ENCODE measurements at places on chromosomes 5 and 9.

DNA sequence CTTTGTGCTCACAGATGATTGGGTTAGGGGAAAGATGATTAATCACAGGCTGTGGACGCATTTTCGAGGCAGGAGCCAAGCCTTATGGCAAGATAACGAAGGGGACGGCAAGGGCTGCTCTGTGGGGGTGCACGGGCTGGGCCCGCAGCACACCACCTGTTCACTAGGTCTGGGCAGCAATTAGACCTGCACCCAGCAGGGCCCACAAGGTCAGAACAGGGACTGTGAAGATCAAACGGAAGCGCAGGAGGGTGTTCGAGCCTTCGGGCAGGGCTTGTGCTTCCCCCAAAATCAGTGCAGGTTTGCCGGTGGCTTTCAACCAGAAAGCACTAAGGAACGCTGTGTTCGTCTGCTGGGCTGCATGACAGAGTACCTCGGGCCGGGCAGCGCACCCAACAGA is 73.7 kb downstream of the UBE2QL1 start:
- no peak for DNase-seq

GRCh38 chr5:139601429-139601828 is 40.3 kb downstream of the UBE2D2 start:
- DNase-seq = no peak

GRCh38 chr5:427415-428087 is 15.4 kb upstream of the EXOC3 start:
- DNase-seq = no peak

DNA sequence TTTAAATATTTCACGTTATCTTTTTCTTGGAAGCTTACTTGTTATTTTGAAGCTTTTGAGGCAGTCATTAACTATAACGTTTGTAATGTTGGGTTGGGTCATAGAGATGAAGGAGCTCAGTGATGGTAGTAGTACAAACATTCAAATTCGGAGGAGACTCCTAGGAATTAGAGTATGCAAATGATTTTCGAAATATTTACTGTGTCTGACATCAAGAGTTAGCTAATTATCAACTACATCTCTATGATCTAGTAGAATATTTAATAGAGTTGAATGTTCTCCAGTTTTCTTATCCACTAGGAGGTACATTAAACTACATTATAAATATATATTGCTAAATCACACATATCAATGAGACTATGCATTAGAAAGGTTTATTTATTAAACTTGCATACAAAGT is 28.8 kb upstream of the C5orf24 start:
- DNase-seq = no peak

DNA sequence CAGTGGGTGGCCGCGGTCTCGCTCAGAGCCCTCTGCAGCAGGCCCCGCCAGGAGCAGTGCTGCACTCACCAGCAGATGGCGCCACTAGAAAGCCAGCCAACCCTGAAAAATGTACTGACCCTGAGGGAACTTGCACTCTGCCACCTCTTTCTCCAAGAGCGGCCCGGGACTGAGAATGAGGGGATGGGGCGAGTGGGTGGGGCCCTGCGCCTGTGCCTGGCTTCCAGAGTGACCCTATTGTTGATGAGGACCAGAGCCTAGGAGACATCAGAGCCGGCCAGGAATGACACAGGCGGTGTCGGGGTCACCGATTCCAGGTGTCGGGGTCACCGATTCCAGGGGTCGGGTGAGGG is 2.9 kb upstream of the IL17B start:
- DNase-seq = peak; percentile 91

DNA sequence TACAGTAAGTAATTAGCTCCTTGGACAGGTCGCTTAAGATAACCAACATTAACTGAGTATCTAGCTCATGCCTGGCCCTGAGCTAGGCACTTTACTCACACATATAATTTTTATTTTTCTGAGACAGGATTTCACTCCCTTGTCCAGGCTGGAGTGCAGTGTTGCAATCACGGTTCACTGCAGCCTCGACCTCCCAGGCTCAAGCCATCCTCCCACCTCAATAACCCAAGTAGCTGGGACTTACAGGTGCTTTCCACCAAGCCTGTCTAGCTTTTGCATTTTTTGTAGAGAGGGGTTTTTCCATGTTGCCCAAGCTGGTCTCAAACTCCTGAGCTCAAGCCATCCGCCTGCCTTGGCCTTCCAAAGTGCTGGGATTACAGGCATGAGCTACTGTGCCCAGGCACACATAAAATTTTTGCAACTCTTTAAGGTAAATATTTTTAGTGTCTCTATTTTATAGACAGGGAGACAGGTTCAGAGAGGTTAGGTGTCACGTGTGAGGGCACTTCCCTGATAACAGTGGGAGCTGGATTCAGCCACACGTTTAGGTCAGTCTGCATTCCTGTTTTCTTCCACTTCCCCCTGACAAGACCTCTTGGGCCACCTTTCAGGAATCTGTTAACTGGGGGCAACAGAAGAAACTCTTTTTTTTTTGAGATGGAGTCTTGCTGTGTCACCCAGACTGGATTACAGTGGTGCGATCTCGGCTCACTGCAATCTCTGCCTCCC is 18.2 kb downstream of the HBEGF start:
- no peak for DNase-seq

DNA sequence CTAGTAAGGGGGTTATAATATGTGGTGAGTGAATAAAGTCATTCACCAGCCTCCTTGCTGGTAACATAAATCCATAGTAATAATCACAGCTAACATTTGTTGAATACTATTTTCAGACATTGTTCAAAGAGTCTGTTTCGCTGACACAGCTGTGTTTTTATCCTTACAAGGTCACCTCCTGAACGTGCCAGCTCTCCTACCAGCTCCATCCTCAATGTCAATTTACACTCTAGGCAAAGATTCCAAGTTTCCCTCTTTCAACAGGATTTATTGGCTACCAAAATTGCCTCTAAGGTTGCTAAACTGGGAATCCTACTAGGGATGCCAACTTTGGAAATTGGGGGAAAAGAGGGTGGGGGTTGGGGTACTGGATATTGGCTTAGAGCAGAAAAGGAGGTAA is 30.7 kb upstream of the SMC5 start:
- DNase-seq = no peak

DNA sequence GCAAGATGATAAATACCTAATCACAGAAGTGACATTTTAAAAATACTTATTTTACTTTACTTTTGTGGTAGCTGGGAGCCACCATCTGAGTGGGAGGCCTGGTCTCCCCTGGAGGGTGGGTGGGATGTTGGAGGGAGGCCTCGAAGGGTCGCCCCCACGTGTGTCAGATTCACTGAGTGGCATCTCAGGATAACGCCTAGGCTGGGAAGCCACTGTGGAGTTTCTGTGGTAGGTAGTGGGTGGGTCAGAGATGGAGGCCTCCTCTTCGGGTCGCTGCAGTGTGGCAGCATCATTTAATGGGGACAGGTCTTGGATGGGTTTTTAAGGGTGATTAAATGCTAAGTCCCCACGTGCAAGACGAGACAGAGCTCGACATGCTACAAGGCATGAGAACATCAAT is 1154.8 kb upstream of the CDH18 start:
- DNase-seq = no peak

GRCh38 chr9:20684875-20685696 is 1.0 kb downstream of the FOCAD start:
- peak; percentile 51 for DNase-seq

GRCh38 chr5:132411304-132412013 is 41.9 kb downstream of the SLC22A5 start:
- DNase-seq = no peak

DNA sequence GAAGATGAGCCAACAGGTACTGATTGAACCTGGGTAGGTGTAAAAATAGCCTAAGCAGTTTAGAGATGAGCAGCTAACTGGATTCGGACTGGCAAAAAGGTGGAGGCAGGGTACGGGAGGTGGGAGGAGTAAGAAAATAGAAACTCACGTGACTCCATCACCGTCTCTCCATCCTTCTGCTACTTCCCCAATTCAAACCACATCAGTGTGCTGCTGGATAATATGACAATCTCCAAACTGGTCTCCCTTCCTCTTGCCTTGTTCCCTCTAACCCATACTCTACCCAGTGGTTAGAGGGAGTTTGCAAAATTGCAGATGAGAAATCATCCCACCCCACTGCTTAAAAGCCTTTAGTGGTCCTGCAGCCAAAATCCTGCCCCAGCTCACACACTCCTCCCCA is 42.7 kb downstream of the RIGI start:
- DNase-seq = no peak

DNA sequence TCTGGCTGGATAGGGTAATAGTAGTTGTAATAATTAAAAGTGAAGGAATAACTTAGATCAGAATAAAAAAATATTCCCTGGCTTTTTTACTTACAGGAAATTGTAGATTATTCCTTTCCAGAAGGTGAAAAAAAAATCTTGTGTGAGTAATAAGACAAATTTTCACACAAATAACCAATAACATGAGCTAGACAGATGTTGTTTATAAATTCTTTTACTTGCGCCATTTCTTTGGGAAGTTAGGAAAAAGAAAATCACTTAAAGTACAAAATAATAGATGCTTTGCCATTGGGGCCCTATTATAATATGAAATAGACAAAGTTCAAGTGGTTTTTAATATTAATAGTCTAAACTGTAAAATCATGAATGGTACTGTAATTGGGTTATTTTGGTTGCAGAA is 204.1 kb downstream of the ARRDC3 start:
- no peak for DNase-seq

Measured in hepatic stellate cell (primary cell).